ENCODE measurements at places on chromosomes 13 and 19.
A peak's percentile ranks its signal among the peaks of the same experiment; 100 is the strongest.

GRCh38 chr13:110044551-110045111 is 258.2 kb upstream of the IRS2 start:
- H3K36me3 ChIP-seq, result no peaks in the 10 kb centered on the region
- H3K4me1 ChIP-seq, result peaks cover 4% of the 10 kb centered on the region
- no peak overlapping the region for H3K27ac ChIP-seq
- H3K4me3 ChIP-seq, result no peak overlapping the region
- no peak for DNase-seq
- H3K27me3 ChIP-seq, result no peaks in the 10 kb centered on the region

DNA sequence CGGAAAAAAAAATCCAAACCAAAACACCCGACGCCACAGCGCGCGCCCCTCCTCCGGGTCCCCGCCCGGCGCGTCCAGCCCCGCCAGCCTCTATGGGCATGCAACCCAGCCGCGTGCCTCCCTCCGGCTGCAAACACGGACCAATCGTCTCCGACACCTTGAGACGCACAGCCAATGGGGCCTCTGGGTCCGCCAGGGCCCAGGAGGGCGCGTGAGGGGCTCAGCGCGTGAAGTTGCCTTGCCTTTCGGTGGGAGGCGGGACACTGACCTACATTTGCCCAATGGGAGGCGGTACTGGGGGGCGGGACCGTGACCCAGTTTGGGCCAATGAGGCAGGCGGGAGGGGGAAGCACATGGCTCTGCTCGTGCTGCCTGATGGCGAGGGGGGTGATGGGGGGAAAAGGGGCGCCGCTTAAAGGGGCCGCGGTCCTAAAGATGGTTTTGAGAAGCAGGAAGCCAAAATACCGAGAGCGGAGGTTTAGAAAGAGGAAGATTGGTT is 319 bp upstream of the DBP start:
- peak; percentile 99 for DNase-seq
- no peaks in the 10 kb centered on the region for H3K27me3 ChIP-seq
- H3K36me3 ChIP-seq, result no peaks in the 10 kb centered on the region
- H3K4me3 ChIP-seq, result peak overlapping the region; percentile 64
- H3K4me1 ChIP-seq, result peaks cover 19% of the 10 kb centered on the region

DNA sequence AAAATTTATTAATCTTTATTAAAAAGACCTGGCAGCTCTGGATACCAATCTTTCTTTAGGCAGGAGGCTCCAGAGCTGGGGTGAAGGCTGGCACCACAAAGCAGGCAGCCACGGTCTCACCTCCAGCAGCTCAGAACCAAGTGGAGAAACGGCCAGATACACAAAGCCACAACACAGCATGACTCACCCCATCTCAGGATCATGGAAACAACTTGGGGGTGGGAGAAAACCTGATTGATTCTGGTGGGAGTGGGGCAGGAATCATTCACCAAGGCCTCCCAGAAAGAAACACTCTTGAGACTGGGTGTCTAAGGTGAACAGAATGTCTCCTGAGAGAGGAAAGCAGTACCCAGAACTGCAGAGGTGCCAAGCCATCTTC is 64.2 kb downstream of the CRYL1 start:
- no peaks in the 10 kb centered on the region for H3K36me3 ChIP-seq
- no peak overlapping the region for H3K27ac ChIP-seq
- no peak overlapping the region for H3K4me3 ChIP-seq
- DNase-seq, result no peak
- H3K27me3 ChIP-seq, result no peaks in the 10 kb centered on the region
- H3K4me1 ChIP-seq, result no peaks in the 10 kb centered on the region

DNA sequence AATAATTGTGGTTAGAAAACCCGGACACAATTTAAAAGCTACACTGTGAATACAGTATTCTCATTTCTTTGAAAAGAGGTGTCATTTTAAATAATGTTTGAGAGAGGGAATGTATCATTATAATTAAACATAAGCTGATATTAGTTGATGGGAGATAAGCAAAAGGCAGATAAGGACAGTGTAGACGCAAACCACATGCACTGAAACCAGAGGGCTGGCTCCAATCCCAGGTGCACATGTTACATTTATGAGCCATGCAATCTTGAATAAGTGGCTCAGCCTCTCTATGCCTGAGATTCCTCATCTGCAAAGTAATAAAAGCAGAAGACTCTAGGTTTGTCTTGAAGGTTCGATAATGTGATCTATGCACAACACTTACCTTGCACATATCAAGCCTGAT is 238.7 kb downstream of the EFNB2 start:
- no peaks in the 10 kb centered on the region for H3K36me3 ChIP-seq
- no peaks in the 10 kb centered on the region for H3K27me3 ChIP-seq
- no peak overlapping the region for H3K4me3 ChIP-seq
- H3K27ac ChIP-seq, result no peak overlapping the region
- no peak for DNase-seq

DNA sequence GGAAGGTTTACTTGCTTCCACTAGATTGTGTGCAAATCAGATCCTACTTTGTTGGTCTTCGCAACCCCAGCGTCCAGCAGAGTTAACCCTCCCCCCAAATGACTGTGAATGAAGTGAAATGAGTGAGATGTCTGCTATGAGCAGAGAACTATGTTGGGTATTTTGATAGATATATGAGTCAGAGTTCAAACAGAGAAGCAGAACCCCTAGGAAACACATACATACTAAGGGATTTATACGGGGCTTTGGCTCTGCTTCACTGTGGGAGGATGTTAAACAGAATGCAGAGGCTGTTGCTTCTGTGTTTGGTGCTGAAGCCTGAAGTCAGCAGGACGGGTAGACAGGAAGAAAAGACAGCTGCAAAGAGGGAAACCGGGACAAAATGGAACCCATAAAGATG is 197.0 kb downstream of the MZT1 start:
- no peaks in the 10 kb centered on the region for H3K4me1 ChIP-seq
- H3K27me3 ChIP-seq, result no peaks in the 10 kb centered on the region
- DNase-seq, result no peak
- no peak overlapping the region for H3K27ac ChIP-seq
- no peaks in the 10 kb centered on the region for H3K36me3 ChIP-seq
- no peak overlapping the region for H3K4me3 ChIP-seq
